NCI-H524 treated with DMSO at 0.1 percent for 48 hours (cell line): ENCODE measurements at places on chromosomes 4 and X.
A peak's percentile ranks its signal among the peaks of the same experiment; 100 is the strongest.

DNA sequence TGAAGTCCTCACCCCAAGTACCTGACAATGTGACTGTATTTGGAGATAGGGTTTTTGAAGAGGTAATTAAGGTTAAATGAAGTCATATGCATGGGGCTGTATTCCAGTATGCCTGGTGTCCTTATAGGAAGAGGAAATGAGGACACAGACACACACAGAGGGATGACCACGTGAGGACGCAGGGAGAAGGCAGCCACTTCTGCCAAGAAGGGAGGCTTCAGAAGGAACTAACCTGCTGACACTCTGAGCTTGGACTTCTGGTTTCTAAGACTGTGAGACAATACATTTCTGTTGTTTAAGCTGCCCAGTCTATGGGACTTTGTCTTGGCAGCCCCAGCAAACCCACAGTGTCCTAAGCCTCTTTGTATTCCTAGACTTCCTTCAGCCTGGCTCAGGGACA is 3.0 kb upstream of the SLC2A9 start:
- DNase-seq = no peak

DNA sequence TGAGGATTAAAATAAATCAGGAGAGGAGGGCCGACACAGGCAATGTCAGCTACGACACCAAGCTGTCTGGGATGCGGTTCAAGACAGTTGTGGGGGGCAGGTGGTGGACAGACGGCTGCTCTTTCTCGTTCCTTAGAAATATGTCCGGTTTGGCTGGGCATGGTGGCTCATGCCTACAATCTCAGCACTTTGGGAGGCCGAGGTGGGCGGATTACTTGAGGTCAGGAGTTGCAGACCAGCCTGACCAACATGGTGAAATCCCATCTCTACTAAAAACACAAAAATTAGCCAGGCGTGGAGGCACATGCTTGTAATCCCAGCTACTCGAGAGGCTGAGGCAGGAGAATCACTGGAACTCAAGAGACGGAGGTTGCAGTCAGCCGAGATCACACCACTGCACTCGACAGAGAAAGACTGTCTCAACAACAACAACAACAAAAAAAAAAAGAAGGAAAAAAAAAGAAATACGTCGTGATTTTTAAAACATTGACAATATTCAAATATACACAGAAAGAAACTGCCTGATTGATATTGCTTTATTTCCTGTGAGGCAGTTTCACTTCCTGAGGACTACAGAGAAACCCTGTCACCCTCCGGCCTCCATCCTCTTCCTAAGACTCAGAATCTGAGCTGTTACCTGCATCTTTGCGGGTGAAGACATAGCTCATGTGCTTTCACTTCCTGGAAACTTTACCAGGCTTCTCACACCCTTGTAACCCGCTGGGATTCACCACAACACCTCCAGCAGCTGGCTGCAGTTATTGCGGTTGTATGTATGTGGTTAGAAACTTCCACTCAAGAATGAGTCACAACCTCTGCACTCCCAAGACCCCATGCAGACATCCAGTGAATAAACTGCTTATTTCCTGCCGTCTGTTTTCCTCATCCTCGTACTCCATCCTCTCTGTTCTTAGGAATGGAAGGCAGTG is 63.8 kb upstream of the STS start:
- DNase-seq = no peak

DNA sequence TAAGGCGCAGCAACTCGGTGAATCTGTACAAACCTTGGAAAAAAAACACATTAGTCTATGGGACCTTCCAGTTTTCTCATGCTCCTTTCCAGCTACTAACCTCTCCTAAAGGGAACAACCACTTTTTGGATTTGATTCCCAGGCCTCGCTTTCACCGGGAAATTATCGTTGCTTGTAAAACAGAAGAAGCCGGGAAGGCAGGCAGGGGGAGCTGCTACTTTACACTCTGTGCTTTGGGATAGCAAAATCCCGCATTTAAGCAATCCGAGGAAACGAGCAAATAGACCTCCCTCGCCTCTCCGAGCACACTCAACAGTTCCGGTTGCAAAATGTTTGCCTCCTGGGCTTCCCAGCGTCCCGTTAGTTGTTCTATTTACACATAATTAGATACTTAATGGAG is 1.2 kb downstream of the CD38 start:
- peak; percentile 8 for DNase-seq

DNA sequence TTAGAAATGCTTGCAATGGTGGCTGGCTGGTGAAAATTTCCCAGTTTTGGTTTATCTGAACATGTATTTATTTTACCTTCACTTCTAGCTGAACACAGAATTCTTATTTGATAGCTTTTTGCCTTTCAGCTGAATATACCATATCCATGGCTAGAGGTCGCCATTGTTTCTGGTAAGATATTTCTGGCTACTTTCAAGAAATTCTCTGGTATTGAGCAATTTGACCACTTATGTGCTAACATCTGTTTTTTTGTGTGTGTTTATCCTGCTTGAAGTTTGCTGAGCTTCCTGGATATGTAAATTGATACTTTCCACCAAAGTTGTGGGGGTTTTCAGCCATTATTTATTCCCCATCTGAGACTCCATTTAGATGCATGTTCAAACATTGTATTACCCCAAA is 75.4 kb downstream of the FBXW7 start:
- peak; percentile 36 for DNase-seq

DNA sequence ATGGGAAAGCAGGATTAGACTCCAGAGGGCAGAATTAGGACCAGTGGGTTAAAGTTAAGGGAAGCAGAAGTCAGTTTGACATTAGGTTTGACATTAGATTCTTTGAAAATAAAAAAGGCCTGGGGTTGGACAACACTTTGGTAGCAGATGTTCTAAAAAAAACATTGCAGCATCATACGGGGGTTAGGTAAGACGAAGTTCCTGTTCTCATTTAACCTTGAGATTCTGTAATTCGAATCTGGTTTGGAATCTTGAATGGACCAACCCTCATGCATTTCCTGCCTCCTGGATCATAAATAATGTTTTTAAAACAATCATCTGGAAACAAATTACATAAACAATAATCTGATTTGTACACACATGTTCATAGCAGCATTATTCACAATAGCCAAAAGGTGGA is 181.0 kb downstream of the SHROOM3 start:
- no peak for DNase-seq

GRCh38 chr4:40502934-40503333 is 126.7 kb downstream of the RBM47 start:
- DNase-seq = no peak

GRCh38 chrX:125826080-125826479 is 340.0 kb downstream of the DCAF12L2 start:
- no peak for DNase-seq

GRCh38 chrX:24468245-24468644 is 3.2 kb downstream of the PDK3 start:
- no peak for DNase-seq

GRCh38 chrX:136322064-136322463 is 21.3 kb downstream of the ADGRG4 start:
- peak; percentile 41 for DNase-seq

GRCh38 chrX:14013054-14013453 is 16.6 kb downstream of the GEMIN8 start:
- no peak for DNase-seq

- DNase-seq = no peak
Observed at GRCh38 chrX:71910986-71911730, 513 bp downstream of the NHSL2 start.

GRCh38 chr4:138804711-138805110 is 210.9 kb upstream of the NOCT start:
- no peak for DNase-seq

GRCh38 chr4:159425737-159426305 is 322.9 kb downstream of the RAPGEF2 start:
- no peak for DNase-seq

DNA sequence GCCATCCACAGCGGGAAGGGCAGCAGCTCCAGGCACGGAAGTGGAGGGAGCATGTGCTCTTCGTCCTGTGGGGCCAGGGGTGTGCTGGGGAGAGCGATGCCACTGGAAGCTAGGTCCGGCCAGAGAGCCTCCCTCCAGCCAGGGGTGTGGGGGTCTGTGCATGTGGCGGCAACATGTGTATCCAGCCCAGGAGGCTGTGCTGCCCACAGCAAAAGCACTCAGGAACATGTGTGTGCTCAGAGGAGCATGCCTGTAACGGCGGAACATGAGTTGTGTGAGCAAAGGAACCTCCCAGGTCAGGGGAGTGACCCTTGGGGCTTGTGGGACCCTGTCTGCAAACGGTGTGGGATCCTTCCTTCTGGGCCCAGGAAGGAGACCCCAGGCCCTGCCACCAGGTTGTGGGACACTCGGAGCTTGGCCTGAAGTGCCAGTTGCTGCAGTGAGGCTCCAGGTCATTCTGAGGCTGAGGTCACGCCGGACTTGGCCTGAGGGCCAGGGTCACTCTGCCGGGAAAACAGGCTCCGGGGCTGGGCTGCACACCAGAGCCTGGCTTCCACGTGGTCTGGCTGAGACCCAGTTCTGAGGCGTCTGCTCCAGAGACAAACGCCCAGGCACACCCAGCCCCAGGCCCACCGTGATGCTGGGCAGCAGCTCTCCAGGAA is 37.2 kb downstream of the CPLX1 start:
- no peak for DNase-seq

GRCh38 chr4:7209699-7210098 is 17.4 kb downstream of the SORCS2 start:
- no peak for DNase-seq

GRCh38 chr4:162878096-162878495 is 288.6 kb downstream of the NAF1 start:
- no peak for DNase-seq
